ENCODE measurements at places on chromosomes 12 and 14.

GRCh38 chr12:46560089-46560488, 187.5 kb upstream of the SLC38A2 start:
- DNase-seq: no peak

DNA sequence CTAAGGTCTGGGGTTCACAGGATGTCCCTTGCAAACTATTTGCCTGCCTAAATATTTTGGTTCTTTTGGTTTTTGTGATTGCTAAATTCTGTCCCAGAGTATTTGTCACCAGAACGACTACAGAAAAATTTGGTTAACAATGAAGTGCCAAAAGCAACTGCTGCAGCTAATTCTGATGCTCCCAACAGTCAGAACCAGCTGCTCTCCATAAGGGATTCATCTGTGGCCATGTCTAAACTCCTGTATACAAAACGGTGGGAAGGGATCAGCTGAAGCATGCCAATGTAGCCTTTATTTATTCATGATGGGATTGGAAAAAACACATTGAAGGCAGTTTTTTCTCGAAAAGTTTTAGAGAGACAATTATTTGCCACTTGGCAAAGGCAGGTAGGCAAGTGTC, 29.3 kb upstream of the PELI2 start:
- DNase-seq: no peak

- no peak for DNase-seq
Observed at GRCh38 chr14:53470351-53471043, 317.4 kb upstream of the DDHD1 start.

DNA sequence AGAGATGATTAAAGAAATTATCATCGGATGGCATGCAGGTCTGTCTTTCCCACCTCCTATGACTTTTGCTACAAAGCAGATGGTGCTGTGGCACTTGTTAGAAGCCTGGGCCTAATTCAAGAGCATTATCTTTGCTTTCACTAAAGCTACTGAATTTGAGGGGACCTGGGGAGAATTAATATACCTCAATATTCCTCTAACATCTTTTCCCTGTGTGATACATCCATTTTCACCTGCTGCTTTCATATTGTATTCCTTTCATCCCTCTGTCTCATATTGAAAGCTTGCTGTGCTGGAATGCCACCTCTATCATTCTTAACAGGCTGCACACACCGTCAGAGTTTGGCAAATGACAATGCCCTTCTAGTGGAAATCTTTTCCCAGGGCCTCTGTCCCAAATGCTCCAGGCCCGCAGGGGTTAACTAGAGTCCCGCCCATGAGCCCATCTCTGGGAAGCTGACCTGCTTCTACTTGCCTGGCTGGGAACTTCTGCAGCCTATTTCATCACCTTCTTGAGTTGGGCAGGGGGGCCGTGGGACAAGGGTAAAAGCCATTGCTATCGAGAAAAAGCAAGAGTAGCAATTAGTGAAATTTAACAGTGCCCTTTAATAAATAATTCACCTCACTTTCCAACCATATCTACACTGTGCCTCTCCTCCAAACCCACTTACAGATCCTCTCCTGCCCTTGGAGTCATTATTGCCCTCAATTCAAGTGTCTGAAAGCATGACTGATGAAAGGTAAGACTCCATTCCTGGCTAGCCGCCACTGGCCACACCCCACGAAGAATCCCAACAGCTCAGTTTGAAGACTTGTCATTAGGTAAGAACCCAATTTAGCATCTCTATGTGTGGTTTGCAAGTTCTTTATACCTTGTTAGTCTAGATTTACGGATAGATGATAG, 126.7 kb upstream of the BTG1 start:
- DNase-seq: no peak

DNA sequence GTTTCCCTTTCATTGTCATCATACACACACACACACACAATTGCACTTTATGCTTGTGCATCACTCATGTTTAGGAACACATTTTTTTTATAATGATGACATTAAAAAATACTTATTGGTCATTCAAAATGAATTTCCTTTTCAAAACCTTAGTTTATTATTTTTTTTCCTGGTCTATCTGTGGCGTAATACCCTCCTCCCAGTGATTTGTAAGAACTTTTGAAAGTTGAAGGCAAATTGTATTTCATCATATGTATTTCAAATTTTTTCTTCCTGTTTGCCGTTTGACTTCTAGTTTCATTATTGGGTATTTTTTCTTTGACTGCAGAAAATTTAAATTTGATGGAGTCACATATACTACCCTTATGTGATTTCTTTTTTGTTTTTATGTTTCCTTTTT, 2.5 kb upstream of the LRRK2 start:
- no peak for DNase-seq

GRCh38 chr12:18206198-18206597, 55.1 kb upstream of the PIK3C2G start:
- no peak for DNase-seq

- DNase-seq: no peak
Observed at GRCh38 chr12:49293056-49293956, 1.6 kb upstream of the PRPH start.

DNA sequence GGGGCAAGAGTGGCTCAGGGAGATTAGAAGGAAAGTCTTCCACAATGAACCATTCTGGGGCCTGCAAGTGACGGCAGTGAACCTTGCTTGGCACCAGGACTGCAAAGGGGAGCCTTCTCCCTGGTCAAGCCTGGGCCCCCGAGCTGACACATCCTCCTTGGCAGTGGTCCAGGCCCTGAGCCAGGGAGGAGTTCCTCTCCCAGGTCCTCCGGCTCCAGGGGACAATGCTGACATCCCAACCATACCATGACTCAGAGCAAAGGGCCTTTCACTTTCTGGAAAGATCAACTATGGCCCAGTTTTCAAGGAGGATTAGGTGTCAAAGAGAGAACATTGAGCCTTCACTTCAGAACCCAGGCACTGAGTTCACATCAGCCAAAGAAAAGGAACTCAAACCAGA, 756.5 kb upstream of the TBX3 start:
- DNase-seq: no peak

- DNase-seq: no peak
Observed at GRCh38 chr14:37078131-37078530, 94.3 kb downstream of the SLC25A21 start.

DNA sequence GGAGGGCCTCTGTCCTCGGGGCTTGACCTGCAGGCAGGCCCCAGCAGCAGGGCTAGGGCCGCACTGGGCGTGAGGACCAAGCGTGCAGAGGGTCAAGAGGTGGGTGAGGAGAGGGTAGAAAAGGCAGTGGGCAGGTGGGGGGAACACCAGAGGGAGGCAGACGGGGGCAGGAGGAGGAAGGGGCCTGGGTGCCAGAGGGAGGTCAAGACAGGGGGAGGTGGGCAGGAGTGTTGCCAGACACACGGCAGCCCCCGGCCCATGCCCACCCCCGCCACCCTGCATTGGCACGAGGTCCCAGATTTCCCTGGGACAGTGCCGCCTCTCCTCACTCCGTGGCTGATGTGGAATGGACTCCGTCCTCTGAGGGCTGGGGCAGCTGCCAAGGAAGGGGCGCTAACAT, 8.2 kb downstream of the TMEM121 start:
- no peak for DNase-seq

GRCh38 chr12:93200291-93200917, 177.3 kb upstream of the NUDT4 start:
- DNase-seq: no peak

- DNase-seq: no peak
Observed at GRCh38 chr14:82778601-82779000, 1244.9 kb upstream of the SEL1L start.

DNA sequence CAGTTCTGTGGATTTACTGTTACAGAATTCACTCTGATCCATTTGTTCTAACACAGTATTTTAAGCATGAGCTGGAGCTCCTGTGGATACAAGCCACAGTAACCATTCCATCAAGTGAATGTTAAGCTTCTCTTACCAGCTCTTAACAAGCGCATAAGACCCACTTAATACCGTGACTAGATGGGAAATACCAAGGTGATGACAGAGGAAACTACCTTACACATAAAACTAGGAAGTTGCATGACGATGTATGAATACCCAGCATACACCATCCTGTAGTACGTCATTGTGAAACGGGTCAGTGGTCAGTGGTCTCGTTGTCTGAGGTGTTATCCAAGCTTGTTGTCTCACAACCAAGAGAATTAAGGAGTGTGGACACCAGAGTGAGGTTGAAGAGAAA, 2.0 kb upstream of the GALC start:
- DNase-seq: no peak

- DNase-seq: peak; percentile 56
Observed at GRCh38 chr14:101721951-101722661, 39.4 kb upstream of the PPP2R5C start.

DNA sequence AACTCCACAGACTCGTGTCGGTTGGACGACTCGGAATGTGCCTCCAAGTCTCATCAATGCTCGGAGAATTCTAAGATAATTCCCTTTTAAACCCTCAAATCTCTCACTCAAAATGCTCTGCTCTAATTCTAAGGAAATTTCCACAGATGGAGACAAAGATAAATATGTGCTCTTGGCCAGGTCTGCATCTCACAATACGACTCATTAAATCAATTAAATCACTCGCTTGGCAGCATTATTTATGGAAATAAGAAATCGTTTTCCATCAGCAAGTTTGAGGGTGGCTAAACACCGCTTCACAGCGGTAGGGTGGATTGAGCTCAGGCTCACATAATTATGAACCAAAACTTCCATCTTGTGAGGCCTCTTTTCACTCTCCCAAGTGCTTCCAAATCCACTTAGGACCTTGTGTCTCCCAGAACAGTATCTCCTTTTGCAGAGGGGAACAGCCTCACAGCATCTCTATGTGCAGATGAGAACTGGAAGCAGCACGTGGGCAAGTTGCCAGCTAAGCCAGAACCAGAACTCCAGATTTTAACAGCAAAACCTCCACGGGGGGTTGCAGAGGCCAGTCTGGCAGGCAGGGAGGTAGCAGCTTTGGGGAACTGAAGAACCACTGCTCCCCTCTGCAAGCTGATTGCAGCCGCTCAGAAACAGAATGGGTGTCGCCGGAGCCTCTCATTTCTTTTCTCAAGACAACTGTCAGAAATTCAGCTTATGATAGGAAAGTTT, 43.8 kb downstream of the RIMBP2 start:
- no peak for DNase-seq

DNA sequence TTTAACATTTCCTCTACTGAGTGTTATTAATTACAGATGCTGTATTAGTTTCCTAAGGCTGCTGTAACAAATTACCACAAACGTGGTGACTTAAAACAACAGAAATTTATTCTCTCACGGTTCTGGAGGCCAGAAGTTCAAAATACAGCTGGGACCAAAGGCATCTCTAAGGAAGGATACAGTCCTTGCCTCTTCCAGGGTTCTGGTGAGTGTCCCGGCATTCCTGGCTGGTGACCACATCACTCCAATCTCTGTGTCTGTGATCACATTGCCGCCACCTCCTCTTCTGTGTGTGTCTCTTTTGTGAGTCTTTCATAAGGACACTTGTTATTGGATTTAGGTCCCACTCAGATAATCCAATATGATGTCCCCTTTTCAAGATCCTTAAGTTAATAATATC, 85.1 kb upstream of the CCDC198 start:
- no peak for DNase-seq

- DNase-seq: no peak
Observed at GRCh38 chr12:117936722-117937484, 31.9 kb downstream of the KSR2 start.

GRCh38 chr12:114682106-114682784, 1.7 kb downstream of the TBX3 start:
- no peak for DNase-seq

GRCh38 chr12:126685636-126686035, 1581.3 kb upstream of the TMEM132C start:
- no peak for DNase-seq

GRCh38 chr12:124920353-124920935, 6.0 kb upstream of the UBC start:
- no peak for DNase-seq

- no peak for DNase-seq
Observed at GRCh38 chr12:24415934-24416333, 466.5 kb upstream of the SOX5 start.

DNA sequence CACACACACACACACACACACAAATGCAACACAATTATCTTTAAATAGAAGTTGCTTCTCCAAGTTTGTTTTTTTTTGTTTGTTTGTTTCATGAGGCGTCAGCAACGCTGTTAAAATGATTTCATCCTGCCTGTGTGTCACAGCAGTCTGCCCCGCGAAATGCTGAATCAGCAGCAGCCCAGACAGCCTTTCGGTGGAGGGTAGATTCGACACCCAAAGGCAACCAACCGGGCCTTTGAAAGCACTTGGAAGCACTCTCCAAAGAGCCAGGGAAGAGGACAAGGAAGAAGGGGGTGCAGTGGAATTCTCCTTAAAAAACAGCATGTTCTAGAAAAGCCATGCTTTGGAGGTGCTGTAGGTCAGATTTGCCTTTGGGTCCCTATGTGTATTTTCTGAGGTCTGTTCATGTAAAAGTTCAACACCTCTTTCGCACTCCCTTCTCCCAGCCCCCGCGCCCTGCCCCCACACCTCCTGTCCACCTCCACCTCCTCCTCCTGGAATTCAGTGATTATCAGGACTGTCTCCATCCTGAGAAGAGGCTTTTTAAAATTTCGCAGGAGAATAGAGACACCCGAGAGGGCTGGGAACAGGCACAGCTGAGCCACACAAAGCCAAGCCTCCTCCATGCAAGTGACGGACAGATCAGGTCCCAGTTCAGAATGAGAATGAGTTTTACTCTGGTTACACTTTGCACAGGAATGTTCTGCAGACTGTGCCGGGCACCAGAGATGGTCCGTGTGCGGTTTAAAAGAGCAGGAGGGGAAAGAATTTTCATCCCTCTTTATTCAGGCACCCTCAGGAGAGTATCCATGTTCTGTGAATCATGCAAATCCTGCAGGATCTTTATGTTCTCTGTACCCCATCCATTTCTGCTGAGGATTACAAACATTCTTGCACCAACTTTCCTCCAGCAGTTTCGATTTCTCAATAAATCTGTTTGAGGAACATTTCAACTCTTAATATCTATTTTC, 177.9 kb downstream of the ETV6 start:
- no peak for DNase-seq

- DNase-seq: no peak
Observed at GRCh38 chr14:72608391-72609204, 285.3 kb downstream of the DPF3 start.

DNA sequence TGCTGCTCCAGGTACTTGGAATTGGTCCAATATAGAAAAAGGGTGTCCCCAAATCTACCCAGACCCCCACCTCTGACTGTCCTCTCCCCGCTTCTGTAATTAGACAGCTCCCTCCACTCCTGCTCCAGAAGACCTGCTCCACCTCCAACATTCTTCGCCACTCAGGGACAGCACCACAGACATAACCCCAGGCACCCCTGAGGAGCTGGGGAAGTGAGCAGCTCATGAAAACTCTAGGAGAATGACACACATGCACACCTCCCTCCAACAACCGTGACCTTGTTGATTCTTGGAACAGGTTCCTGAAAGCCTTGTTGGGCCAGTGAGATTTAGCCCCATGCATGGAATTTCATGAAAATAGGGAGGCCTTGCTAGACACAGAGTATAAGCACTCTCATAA, 8.2 kb downstream of the KRT4 start:
- no peak for DNase-seq

- no peak for DNase-seq
Observed at GRCh38 chr12:29719381-29719780, 64.4 kb downstream of the TMTC1 start.

All from stimulated activated CD4-positive, alpha-beta T cell treated with anti-CD3 and anti-CD28 coated beads, TNF-alpha, amount 100 ng/mL, for 48 hours (primary cell).